Activated T-cell treated with anti-CD3 and anti-CD28 coated beads, Interleukin-2, amount 50 U/mL, for 24 hours (primary cell): ENCODE measurements at places on chromosomes 11 and 22.

GRCh38 chr11:79648766-79649520, 208.1 kb upstream of the TENM4 start:
- no peaks in the 10 kb centered on the region for H3K27me3 ChIP-seq
- no peaks in the 10 kb centered on the region for H3K4me1 ChIP-seq
- no peak for DNase-seq
- no peaks in the 10 kb centered on the region for H3K36me3 ChIP-seq

- H3K27ac ChIP-seq, result peak within 1 kb of the TSS; percentile 33
- H3K36me3 ChIP-seq, result no peaks in the 10 kb centered on the region
- H3K27me3 ChIP-seq, result peaks cover 29% of the 10 kb centered on the region
- peaks cover 27% of the 10 kb centered on the region for H3K4me1 ChIP-seq
These were observed at the start of gene MCHR1 for GRCh38 chr22:40679249-40679963. TSS of gene MCHR1 (plus strand) at chr22:40679484. CDS start at chr22:40679653, 169 bp downstream.

DNA sequence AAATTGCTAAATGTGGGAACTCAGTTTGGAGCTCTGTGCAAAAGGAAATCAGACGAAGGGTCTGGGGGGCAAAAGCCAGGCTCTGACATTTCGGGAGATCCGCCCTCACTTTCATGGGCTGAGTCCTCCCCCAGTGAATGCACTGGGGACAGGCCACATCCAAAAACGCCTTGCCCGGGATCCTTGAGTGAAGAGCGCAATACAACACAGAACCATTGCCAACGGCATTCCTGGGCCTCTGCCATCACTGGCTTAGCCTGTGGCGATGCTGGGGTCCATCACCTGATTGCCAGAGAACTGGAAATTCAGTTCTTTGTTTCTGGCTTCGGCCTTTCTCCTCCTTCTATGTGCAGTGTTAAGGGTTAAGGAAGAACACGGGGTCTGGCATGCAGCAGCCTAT, 297.9 kb downstream of the SHANK2 start:
- peaks cover 2% of the 10 kb centered on the region for H3K27me3 ChIP-seq
- no peak overlapping the region for H3K27ac ChIP-seq
- no peaks in the 10 kb centered on the region for H3K4me1 ChIP-seq
- no peak overlapping the region for H3K4me3 ChIP-seq

DNA sequence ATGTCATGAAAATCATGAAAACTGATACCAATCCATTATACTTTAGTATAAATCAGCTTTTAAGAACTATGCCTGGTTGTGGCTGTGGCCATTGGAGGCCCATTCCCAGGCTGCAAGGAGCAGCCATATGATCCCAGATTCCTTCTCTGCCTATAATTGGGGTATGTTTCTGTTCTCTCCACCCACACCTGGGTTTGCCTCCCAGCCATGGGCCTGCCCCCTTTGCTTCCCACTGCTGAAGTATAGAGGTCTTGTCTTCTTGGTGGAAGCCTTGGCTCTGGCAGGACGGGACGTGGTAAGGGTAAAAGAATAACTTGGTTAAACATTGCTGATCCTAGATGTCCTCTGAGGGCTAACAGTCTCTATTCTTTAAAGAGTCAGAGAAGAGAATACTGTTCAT, 2.4 kb downstream of the MICAL2 start:
- no peak for DNase-seq
- H3K27ac ChIP-seq, result no peak overlapping the region
- H3K27me3 ChIP-seq, result no peaks in the 10 kb centered on the region
- H3K4me1 ChIP-seq, result peaks cover 56% of the 10 kb centered on the region

DNA sequence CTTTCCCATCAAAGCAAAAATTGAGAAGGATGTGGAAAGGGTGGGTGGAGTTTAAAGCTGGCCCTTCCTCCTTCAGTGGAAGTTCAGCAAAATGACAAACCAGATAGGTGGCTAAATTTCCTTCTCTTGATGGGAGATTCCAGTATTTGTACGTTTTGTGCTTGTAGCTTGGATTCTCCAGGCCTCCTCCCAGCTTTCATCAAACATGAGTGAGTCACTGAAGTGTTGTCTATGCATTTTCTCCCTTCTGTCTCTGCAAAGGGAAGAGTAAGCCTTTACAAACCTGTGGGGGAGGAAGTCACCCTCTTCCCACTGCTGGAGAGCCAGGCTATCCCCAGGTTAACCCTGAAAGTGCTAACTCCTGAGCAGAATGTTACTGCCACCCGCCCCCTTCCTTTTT, 6.4 kb downstream of the MARK2 start:
- H3K27ac ChIP-seq, result peak overlapping the region; percentile 71
- H3K27me3 ChIP-seq, result no peaks in the 10 kb centered on the region
- peaks cover 83% of the 10 kb centered on the region for H3K4me1 ChIP-seq
- peaks cover 83% of the 10 kb centered on the region for H3K36me3 ChIP-seq
- DNase-seq, result no peak

DNA sequence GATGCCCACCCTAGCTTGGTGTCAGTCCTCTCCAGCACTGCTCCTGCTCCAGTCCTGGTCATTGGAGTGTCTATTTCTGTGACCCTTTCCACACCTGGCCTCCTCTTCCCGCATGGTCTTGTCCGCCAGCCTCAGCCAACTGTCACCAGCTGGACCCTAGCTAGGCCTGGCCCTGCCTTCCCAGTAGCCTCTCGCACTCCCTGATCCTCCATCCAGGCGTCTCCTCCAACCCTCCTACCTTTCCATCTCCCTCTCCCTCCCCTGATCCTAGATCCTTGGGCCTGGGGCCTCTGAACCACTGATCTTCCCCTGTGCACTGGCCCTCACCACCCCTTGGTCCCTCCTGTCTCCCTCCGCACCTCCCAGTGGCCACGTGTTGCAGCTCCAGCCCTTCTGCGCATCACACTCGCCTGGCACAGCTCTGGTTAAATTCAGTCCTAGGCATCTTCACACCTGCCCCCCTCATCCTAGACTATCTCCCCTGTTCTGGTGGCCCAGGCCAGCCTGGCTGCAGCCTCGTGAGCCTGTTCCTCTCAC, 9.9 kb downstream of the SYNGR1 start:
- H3K27ac ChIP-seq, result no peak overlapping the region
- DNase-seq, result no peak
- H3K4me3 ChIP-seq, result no peak overlapping the region

GRCh38 chr22:19846620-19847344, 7.9 kb downstream of the GNB1L start:
- H3K4me3 ChIP-seq, result no peak overlapping the region
- no peak for DNase-seq
- H3K4me1 ChIP-seq, result peaks cover 44% of the 10 kb centered on the region
- peaks cover 54% of the 10 kb centered on the region for H3K36me3 ChIP-seq
- no peak overlapping the region for H3K27ac ChIP-seq

- peaks cover 59% of the 10 kb centered on the region for H3K27me3 ChIP-seq
- no peaks in the 10 kb centered on the region for H3K36me3 ChIP-seq
- peaks cover 12% of the 10 kb centered on the region for H3K4me1 ChIP-seq
- H3K4me3 ChIP-seq, result peak overlapping the region; percentile 25
These were observed 1.5 kb downstream of the ADAMTS8 start for GRCh38 chr11:130426837-130427341.

DNA sequence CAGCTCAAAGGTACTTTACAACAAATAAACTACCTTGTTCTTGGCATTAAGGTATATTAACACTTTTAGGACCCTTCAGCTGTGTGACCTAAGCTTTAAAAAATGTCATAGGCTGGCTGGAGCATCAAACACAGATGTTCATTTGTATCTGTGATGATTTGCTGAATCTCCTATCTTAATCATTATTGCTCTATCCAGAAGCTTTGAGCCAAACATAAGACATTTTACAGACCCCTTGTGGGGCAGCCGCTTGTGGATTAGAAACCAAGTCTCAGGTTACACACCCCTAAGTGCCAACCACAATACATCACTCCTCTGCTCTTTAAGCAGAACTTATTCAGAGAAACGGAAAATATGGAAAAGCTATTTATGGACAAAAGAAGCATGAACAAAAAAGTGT, 394.2 kb upstream of the CCDC90B start:
- no peak for DNase-seq
- no peaks in the 10 kb centered on the region for H3K4me1 ChIP-seq

DNA sequence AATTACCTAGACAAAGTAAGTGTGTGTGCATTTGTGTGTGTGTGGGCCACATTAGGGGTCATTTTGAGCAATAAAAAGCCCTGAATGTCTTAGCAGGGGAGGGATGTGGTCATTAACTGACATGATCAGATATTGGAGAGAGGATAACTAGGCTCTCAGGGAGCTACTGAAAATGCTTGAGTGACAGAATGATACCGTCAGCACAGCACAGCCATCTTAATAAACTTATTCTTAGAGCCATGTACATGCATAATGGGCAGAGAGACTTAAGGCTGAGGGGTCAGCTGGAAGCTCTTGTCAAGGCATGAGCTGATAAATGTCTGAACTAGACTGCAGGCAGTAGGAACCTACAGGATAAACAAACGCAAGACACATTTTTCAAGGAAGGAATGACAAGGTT, 239.1 kb upstream of the NCAM1 start:
- no peak overlapping the region for H3K4me3 ChIP-seq
- H3K27ac ChIP-seq, result no peak overlapping the region
- no peaks in the 10 kb centered on the region for H3K36me3 ChIP-seq
- H3K27me3 ChIP-seq, result peaks cover 24% of the 10 kb centered on the region
- H3K4me1 ChIP-seq, result no peaks in the 10 kb centered on the region
- DNase-seq, result no peak

- no peak overlapping the region for H3K4me3 ChIP-seq
- H3K27ac ChIP-seq, result no peak overlapping the region
- H3K36me3 ChIP-seq, result no peaks in the 10 kb centered on the region
- H3K4me1 ChIP-seq, result peaks cover 5% of the 10 kb centered on the region
These were observed 51.4 kb upstream of the WNT7B start for GRCh38 chr22:46028106-46028991.

DNA sequence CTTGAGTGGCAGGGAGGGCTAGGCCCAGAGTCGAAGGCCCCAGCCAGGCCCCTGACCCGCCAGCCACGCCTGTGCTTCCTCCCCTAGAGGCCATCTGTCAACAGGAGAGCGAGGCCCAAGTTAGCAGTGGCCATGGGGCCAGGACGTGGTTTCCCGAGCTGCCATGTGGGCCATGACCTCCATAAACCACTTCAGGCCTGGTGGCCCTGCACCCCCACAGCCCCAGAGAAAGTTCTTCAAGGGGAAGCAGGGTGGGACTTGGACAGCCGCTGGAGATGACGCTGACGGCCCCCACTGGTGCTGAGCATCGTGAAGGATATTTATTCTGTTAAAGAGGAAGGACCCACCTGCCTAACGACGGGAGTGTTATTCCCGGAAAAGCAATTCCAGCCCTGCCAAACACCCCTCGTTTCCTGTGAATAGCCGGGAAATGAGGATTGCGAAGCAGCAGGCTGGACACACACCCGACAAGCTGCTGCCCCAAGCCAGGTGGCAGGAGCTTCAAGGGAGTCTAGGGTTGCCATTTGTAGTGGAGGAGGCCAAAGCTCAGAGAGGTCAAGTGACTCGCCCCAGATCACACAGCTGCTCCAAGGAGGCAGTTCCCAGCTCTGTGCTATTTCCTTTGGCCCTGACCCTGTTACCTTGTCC, 12.8 kb downstream of the PRR5 start:
- DNase-seq, result no peak
- no peak overlapping the region for H3K4me3 ChIP-seq
- peaks cover 35% of the 10 kb centered on the region for H3K36me3 ChIP-seq
- H3K27ac ChIP-seq, result no peak overlapping the region
- peaks cover 23% of the 10 kb centered on the region for H3K4me1 ChIP-seq

DNA sequence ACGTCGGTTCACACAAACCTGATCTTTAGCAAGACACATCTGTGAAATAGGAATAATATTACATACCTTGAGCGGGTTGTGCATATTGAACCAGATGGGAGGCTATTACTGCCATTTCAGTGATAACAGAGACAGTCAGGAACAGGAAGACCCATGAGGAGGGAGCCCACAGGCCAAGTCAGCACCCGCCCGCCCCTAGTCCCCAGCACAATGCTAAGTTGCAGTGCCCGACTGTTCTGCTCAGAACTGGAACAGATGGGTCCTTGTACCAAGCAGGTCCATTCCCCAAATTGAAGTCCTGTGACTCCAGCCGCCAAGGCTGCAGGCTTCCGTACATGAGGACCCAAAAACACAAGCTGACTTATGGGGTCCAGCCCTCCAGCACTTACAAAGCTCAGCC, 9.3 kb downstream of the CXCR5 start:
- DNase-seq, result no peak
- H3K4me3 ChIP-seq, result peak overlapping the region; percentile 21
- H3K27me3 ChIP-seq, result no peaks in the 10 kb centered on the region
- peak overlapping the region; percentile 87 for H3K27ac ChIP-seq

DNA sequence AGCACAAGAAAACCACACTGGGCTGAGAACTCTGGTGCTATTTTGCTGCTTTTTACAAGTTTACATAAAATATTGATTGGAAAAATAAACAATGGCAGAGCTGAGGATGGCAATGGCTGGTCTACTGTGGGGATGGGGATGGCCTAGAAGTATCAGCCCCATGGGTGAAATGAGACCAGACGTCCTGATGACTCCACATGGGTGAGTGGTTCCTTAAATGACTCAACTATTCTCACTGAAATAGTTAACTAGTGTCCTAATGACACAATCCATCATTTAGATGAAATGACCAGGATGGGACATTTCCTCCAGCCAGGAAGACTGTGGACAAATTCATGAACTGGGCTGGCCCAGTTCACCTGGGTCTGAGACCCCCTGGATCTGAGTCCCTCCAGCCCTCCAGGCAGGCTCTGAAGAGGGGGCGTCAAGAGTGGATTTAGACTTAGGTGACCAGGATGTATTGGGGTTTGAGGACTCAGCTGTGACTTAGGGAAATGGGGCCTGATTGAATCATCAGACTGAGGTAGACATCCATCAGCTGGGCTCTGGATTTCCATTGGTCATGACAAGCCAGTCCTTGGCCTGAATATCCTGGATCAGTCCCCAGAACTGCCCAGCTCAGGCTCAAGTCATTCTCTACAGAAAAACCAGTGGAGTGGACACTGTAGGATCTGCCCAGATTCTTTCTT, 98.2 kb upstream of the IGLL5 start:
- H3K4me1 ChIP-seq, result peaks cover 39% of the 10 kb centered on the region
- H3K27me3 ChIP-seq, result no peaks in the 10 kb centered on the region
- no peaks in the 10 kb centered on the region for H3K36me3 ChIP-seq
- H3K4me3 ChIP-seq, result no peak overlapping the region
- no peak for DNase-seq

- no peak for DNase-seq
- H3K27me3 ChIP-seq, result no peaks in the 10 kb centered on the region
- H3K4me3 ChIP-seq, result no peak overlapping the region
These were observed 60.9 kb upstream of the SESN3 start for GRCh38 chr11:95291946-95292345.

GRCh38 chr11:91220476-91221202, 997.8 kb upstream of the CHORDC1 start:
- H3K4me3 ChIP-seq, result no peak overlapping the region
- H3K27me3 ChIP-seq, result no peaks in the 10 kb centered on the region
- no peak overlapping the region for H3K27ac ChIP-seq

GRCh38 chr11:6637871-6638270, 17.7 kb downstream of the DCHS1 start:
- H3K27ac ChIP-seq, result no peak overlapping the region
- no peaks in the 10 kb centered on the region for H3K36me3 ChIP-seq
- H3K27me3 ChIP-seq, result no peaks in the 10 kb centered on the region
- no peak for DNase-seq

DNA sequence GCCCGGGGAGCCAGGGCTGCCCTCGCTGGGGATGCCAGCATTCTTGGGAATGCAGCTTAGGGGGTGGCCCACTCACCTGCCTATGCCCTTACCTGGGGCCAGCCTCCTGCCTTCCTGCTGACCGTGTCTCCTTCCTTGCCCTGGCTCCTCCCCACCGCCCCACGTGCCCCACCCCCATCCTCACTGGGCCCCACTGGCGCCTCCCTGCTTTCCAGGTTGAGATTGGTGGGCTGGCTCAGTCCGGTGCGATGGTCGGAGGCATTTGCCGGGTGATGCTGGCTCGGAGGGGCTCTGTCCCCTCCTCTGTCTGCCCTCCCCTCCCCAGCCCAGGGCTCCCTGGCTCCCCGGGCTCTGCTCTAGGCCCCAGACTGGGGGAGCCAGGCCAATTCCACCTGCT, 34.1 kb upstream of the GRAMD4 start:
- H3K27me3 ChIP-seq, result no peaks in the 10 kb centered on the region
- H3K36me3 ChIP-seq, result no peaks in the 10 kb centered on the region
- H3K4me3 ChIP-seq, result no peak overlapping the region
- peaks cover 24% of the 10 kb centered on the region for H3K4me1 ChIP-seq
- DNase-seq, result no peak
- no peak overlapping the region for H3K27ac ChIP-seq
